Endothelial cell of coronary artery (primary cell): ENCODE measurements at places on chromosomes 5 and 9. TPM values are rescaled to one million over a fixed set of nuclear protein-coding genes. Genes with fewer than 3 reads are reported as not detected.

ANKRD31 gene
- total RNA-seq: under 0.01 TPM in 1 of 2 replicates, not detected in the other

FOXD4L3 gene
- total RNA-seq: 0.09 TPM in 1 of 2 replicates, not detected in the other

TAF11L13 gene
- total RNA-seq: not detected in 2 replicates

FGF10 gene
- not detected in 2 replicates for total RNA-seq

CDKN2A gene
- 5.8 and 14.0 TPM in 2 replicates for total RNA-seq

PTRH1 gene
- total RNA-seq: 44.9 and 49.9 TPM in 2 replicates

ANKRD20A1 gene
- 0.36 and 1.7 TPM in 2 replicates for total RNA-seq

PCDHB13 gene
- total RNA-seq: 0.99 and 1.6 TPM in 2 replicates

ELAVL2 gene
- 0.09 TPM in 2 replicates for total RNA-seq
